Putamen (tissue), 1 donor: ENCODE measurements at places on chromosomes 16 and 17.
A peak's percentile ranks its signal among the peaks of the same experiment; 100 is the strongest.

DNA sequence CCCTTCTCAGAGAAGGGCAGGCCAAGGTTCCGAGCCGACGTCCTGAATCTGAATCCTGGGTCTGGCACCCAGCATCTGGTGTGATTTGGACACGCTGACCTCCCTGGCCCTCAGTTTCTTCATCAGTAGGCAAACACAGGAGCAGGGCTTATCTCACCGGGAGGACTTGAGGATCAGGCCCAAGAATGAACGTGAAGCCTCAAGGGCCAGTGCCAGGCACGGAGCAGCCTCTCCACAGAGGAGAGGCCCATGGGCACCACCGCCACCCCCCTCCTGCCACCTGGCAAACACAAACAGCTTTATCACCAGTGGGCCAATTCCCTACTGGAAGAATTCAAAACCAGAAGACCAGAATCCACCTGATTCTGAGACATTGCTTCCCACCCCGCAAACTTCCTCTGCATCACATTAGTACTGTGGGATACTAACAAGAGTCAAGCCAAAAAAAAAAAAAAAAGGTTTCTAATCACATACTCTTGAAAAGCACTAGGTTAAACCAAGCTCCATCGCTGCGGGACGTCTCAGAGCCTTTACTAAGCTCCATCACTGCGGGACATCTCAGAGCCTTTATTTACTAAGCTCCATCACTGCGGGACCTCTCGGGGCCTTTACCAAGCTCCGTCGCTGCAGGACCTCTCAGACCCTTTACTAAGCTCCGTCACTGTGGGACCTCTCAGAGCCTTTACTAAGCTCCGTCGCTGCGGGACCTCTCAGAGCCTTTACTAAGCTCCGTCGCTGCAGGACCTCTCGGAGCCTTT, 68.0 kb upstream of the DOC2B start:
- DNase-seq, result no peak

GRCh38 chr17:79165756-79166473, 91.3 kb downstream of the ENGASE start:
- no peak for DNase-seq

GRCh38 chr17:47895347-47895855, 635 bp upstream of the SP2 start:
- no peak for DNase-seq

DNA sequence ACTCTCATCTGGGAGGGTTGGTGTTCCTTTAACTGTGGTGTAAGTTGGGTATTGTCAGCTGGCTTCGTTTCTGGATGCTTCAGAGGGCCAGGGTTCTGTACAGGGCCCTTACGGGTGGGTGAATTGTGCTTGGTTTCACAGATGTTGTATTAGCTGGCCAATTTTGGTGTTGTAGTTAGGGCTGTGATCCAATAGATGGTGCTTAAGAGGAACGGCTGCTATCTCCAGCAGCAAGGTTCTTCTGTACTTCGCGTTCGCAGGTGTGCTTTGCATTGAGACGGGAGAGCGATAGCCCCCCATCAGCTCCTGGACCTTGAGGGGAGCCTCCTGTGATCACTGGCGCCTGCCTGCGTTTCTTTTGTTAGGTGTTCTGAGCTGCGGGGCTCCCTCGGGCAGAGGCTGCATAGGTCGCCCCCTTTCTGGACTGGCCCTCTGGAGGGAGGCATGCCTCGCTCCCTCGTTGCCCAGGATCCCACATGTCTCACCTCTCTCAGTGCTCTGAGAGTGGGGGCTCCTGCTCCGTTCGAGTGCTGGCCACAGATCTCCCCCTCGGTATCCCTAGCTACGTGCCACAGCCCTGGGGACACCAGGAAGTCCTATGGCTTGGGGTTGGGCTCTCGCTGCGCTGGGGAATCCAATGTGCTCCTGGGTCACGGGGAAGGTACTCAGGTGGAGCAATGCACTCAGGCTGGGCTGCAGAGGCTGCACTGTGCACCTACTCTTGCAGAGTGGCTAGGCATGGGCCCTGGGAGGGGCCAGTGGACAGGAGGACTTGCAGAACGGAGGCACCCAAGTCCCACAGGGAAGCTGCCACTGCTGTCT, 837 bp upstream of the PRDM7 start:
- peak; percentile 6 for DNase-seq

DNA sequence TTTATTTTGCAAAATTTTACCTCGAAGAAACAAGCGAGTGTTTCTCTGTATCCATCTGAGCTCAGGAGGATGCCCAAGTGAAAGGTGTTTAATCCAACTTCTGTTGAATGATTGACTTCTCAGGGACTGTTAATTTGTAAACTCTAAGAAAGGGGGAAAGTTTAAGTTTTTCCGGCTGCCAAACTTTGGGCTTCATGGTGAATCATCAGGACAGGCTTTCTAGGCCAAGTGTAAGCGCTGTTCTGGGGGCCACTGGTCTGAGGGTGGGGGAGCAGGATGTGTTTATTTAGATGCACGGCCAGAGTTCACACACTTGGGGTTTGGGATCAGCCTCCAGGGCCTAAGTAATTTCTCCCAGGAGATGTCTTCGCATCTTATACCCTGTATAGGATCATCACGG, 110.4 kb downstream of the PITPNC1 start:
- DNase-seq, result no peak
